ENCODE measurements at places on chromosomes 3 and 15.

- DNase-seq, result no peak
Observed at GRCh38 chr3:53161450-53161819, 426 bp downstream of the PRKCD start.

DNA sequence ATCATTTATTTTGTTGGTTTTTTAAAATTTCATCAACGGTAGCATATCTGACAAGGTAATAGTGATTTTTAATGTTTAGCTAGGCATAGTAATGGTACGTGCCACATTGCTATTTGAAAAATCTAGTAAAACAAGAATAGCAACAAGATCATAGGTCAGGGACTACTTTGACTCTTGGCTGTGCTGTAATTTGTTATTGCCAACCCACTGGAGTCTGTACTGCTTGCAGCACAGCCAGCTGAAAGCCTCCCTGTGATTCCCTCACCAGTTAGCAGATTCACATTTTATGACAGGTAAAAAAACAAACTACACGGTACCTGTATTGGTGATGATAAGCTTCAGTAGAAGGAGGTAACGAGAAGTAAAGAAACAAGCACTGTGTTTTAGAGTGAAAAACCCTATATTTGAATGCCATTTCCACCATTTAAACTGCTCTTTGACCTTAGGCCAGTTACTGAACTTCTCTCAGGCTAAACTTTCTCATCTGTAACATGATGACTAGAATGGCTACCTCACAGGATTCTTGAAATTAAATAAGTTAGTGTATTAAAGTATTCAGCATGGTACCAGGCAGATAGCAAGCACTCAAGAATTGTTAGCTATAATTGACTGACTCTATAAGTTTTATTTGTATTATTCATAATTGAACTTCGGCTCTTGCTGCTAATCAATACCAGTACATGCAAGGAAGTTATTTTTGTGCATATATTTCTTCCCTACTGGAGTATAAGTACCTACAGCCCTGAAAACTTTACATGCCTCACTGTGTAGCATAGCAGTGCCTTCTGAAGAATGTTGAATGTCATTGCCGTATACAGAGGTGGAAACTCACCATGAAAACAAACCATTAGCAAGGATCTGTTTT, 16.1 kb downstream of the FILIP1L start:
- no peak for DNase-seq

DNA sequence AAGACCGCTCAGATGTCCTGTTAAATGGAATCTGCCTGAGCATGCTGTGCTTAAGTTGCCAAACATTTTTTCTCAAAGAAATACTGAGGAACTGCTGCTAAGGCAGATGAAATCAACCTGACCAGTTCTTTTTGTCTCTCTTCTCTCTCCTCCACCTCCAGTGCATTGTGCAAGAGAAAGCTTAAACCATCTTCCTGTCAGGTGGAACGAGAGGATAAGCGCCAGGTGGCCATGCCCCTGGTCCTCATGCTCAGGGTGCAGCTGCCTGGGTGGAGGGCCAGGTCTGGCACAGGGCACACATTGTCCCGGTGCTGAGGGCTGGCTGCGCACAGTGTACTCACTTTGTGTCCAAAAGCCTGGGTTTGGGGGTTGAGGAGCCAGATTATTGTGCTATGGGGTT, 176.2 kb upstream of the TP63 start:
- DNase-seq, result no peak

DNA sequence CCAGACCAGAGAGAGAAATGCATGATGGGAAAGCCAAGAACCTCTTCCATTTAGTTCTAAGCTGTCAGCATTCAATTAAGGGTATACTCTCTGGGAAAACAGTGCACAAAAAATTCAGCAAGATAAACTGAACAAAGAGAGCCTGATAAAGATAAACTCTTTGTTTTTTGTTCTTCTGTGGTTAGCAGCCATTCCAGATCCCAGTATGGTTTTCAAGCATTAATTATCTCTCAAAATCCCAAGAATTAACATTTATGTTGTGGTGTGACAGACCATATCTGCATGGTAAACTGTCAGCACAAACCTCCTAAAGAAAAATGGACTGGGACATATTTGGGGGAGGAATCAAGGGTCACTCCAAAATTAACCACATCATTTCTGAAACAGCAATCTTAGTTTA, 124.0 kb upstream of the LRRN1 start:
- no peak for DNase-seq

DNA sequence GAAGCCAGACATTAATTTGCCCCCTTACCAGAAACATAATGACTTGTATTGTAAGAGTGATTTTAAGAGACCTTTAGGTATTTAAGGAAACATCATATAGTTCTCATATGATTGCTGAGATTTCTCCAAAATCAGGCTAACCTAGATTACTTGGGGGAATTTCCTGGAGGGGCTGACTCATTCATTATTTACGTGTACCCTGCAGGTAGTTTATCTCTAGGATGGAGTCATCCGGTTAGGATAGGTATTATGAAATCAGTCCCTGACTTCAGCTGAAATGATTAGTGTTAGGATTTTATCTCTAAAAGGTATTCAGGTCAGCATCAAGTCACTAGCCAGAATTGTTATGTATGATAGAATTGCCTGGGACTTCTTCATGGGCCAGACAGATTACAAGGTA, 97.5 kb downstream of the TCF12 start:
- DNase-seq, result no peak

DNA sequence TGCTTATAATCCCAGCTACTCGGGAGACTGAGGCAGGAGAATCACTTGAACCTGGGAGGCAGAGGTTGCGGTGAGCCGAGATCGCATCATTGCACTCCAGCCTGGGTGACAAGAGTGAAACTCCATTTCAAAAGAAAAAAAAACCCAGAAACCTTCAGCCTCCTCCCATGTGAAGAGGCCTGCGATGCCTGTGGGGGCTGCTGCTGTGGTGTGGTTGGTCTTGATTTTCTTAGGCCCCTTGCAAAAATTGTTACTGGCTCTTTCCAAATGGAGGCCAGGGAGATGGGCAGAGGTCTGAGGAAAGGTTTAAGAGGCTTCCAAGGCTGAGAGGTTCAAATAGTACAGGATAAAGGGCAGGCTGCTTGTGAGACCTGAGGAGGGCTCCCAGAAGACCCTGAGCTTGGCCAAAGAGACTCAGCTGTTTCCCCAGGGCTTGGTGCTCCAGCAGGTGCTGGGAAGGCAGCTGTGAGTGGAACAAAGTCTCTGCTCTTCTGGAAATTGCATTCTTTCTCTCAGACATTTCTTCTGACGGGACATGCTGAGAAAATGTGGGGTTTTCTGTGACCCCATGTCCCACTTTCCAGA, 18.4 kb downstream of the GCSAM start:
- DNase-seq, result no peak

GRCh38 chr3:114494498-114494897, 200.7 kb downstream of the TIGIT start:
- DNase-seq, result no peak

- no peak for DNase-seq
Observed at GRCh38 chr3:128508852-128509251, 15.9 kb upstream of the GATA2 start.

- no peak for DNase-seq
Observed at GRCh38 chr3:105365391-105366325, 1.1 kb upstream of the ALCAM start.

DNA sequence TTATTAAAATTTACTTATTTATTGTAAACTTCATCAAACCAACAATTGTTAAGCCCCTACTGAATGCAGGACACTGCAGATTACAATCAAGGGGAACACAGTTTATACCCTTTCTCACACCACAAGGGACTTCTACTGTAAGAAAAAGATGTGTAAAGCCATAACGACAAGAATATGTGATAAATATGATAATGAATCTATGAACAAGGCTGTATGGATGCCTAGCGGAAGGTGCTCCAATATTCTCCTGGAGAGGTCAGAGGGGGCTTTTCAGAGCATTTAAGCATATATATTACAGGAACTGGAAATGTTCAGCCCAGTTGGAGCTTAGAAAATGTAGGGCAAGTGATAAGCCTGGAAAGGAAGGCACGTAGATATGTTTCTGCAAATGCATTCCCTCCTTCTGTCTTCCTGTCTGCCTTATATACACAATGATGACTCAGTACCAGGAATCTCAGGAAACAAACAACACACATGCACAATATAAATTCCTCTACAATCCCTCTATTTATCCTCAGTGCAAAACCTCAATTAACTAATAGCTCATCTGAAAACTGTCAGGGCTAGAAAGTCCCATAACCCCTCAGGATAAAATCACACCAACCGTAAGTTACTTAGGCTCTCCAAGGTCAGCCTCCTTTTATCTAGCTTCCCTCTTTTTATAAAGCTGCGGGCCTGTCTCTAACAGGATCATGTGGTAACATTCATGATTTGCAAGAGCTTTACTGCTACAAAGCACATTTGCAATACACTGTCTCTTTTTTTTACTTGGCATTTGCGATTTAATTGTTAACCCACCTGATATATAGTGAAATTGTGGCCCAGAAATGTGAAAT, 393.1 kb downstream of the LPP start:
- DNase-seq, result no peak

GRCh38 chr3:188200481-188200880, 46.5 kb downstream of the LPP start:
- DNase-seq, result no peak

DNA sequence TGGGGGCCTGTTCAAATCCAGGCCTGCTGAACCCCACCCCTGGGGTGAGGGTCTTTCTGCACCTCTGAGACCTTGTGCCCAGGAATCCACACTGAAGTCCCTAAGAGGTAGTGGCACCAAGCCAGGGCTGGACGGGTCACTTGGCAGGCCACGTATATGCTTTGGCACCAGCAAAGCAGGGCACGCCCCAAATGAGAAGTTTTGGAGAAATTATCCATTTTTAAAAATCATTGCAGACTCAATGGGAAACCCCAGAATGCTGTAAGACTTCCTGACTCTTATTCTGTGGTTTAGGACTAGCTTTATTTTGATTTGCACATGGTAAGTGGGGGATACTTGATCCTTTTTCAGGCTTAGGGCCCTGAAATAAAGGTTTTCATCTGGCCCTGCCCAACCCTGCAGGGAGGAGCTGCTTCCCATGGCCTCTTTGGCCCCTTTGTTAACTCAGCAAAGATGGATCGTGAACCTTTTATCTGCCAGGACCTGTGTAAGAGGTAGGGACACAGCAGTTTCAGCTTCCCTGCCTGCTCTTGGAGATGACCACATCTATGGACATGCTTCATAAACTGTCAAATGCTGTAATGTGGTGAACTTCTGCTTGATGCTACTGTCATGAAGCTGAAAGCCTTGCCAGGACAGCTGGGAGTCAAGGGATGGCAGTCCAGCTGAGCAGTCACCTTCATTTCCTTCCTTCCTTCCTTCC, 88.0 kb downstream of the HMG20A start:
- no peak for DNase-seq

DNA sequence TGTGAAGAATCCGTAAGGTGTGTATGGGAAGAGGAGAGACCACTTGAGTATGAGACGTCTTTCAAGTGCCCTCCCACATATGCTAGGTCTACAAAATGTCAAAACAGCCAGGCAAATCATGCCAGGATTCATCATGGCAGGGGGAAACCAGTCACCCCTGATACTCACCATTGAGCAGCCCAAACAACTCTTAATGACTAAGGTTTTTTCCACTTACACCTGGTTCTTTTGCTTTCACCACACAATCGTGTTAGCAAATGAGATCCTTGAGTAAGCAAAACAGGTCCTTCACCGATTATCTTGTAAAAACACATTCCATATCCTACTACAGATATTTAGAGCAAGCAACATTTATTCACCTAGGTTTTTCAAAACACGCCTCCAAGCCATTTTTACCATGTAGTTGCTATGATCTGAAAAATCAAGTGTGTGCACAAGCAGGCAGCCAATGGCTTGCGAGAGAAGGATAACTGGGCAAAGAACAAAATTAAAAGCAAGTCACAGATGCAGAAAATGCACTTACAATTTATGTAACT, 177.5 kb upstream of the LPP start:
- no peak for DNase-seq

GRCh38 chr3:157120071-157120892, 39.7 kb downstream of the CCNL1 start:
- DNase-seq, result no peak

DNA sequence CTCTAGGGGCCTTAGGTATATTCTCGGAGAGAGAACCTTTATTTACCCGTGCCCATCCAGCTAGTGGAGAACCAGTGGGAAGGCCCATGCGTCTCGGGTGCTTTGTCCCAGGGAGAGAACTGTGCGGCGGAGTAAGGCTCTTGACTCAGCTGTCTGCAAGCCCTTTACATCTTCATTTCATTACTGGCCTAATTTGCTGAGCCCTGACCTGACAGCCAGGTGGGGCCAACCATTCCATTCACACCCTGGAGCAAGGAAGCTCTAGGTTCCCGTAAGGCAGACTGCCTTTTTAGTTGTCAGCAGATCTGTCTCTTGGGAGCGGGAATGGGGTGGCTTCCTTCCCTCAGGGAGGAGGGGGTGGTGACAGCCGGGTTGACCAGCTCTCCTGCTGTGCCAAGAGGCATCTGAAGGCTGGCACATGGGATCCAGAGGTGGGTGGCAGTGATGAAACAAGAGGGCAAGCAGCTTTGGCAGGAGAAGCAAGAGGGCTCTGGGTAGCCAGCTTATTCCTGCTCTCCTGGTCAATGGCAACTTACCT, 36.4 kb downstream of the SV2B start:
- no peak for DNase-seq

GRCh38 chr15:80890341-80891005, 99.1 kb downstream of the MESD start:
- no peak for DNase-seq

DNA sequence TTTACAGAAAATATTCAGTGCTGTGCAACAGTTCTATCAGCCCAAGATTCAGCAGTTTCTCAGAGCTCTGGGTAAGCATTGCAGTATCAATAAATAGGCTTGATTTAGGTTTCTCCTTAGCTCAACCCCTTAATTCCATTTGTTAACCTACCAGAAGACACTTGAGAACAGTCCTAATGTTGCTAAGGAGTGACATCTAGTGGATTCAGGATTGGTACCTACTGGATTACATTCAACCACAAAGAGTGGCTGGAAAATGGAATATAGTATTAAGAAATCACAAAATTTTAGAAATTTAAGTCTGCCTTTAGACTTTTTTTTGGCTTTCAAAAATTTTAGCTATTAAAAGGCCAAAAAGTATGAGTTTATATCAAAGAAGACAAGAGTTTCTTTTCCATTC, 34.7 kb downstream of the POLG start:
- DNase-seq, result peak; percentile 26

DNA sequence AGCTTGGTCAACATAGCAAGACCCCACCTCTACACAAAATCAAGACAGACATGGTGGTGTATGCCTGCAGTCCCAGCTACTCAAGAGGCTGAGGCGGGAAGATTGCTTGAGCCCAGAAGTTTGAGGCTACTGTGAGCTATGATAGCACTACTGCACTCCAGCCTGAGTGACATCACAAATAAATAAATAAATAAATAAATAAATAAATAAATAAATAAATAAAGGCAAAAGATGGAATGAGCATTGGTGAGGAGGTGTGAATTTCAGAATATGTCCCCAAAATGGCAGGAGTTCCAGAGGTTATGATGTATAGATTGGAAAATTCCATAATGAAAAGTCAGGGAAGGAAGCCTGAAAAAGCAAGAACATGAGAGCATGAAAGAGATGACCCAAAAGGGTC, 249.9 kb downstream of the MEX3B start:
- DNase-seq, result no peak

DNA sequence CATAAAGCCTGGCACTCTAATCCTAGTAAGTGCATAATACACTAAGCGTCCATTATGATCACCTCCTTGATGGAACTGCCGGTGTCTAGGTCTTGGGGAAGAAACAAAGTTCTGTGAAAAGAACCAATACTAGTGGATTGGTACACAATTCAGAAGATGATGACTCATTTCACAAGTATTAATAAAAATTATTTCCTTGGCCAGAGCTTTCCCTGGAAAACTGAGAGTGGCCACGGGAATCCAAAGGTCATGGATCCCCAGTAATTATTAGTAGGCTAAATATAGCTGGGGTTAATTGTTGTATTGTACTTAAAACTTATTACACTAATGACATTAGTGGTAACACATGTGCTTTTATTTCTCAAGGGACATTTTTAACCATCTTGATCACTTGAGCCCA, 808.0 kb upstream of the NR2F2 start:
- no peak for DNase-seq

All from astrocyte of the cerebellum (primary cell).